NCI-H748 treated with DMSO at 0.1 percent for 48 hours (cell line): ENCODE measurements at places on chromosomes 13 and 19.

DNA sequence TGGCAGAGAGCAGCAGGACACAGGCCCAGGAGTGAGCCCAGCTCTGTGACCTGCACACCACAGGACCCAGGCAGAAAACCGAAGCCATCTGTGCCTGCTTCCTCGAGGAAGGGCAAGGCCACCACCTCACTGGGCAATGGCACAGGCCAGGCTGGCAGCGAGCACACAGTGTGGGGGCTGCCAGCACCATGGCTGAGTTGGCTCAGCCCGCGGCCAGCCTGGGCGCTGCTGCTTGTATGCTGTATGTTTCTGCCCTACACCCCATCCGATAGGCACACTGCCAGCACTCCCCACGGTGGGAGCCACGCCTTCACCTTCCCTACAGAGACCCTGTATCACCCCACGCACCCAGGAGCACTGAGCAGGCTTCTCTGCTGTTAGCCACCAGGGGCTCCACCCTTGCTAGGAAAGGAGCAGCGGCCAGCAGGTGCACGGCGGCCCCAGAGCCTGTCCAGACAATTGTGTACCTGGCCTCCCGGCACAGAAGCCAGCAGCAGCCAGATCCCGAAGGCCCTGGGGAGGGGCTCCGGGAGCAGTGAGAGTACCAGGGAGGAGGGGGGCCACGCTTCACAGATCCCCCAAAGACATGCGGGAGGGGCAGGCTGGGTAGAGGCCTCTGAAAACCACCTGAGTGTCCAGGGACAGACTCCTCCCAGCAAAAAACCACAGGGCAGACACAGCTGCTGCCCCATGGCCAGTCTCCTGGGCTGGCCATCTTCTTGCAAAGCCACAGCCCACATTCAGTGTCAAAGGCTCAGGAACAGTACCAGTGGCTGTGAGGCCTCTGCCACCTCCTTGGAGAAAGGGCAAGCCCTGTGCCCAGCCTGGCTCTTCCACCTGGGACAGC, 56.1 kb downstream of the MLLT1 start:
- DNase-seq: no peak

DNA sequence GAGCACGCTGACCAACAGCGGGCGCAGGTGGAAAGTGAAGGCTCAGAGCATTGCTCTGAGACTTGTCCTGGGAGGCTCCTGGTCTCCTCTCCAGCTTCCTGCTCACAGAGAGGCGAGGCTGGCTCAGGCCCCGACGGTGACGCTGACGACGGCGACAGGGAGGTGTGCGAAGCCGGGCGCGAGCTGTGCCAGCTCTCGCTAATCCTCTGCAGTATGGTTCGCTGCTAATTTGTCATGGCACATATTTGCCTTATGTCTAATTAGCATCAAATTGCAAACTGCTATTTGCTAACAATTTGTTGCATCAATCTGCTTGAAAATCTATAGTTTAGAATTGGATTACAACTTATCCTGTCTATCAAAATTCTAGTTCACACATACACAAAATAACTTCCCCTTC, 469.8 kb upstream of the ZNF507 start:
- DNase-seq: no peak

DNA sequence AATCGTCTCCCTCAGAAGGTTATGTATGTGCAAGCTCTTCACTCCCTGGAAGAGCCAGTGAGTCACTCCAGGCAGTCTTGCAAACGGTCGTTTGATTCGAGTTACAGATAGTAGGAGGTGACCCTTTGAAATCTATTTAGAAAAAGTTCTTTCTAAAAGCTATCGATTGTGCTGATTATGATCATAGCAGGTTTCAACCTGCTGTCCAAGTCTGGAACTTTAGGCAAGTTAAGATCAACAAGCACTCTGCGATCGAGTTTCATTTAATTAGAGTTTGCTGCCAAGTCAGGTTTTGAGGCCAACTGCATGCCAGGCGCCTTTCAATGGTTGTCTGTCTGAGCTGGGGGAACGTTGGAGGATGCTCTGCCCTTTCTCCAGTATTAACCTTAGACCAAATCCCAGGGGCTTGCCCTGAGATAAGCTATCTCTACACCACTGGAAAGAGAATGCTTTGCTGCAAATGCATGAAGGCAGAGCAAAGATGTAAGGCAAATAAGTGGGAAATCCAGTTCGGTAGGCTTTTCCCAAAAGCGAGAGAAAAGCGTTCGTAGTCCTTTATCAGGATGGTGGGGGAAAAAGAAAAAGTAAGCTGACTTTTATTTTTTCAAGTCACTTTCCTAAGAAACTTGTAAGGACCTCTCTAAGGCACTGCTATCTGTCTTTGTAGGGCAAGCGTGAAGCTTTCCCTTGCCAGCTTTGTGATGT, 287.5 kb downstream of the ATP8A2 start:
- DNase-seq: peak; percentile 67

GRCh38 chr13:33184112-33184490, 101.5 kb downstream of the STARD13 start:
- no peak for DNase-seq
